ENCODE measurements at places on chromosomes 7 and 10.
A peak's percentile ranks its signal among the peaks of the same experiment; 100 is the strongest.

DNA sequence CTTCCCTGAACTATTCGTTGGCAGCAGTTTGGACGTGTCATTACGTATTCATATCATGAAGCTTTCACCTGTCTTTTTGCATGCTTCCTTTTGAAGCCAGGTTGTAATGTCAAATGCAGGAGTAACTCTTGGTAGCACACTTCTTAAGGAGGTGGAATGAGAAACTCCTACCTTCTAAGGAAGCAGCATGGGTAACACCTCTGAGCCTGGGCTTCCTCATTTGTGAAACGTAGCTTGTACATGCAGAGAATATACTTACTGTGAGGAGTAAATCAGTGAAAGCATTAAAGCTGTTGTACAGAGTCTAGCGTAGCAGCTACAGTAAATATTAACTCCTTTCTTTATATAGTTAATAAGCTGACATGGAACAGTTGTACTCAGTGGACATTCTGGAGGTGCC, 21.1 kb downstream of the CUL1 start:
- no peak for DNase-seq

- no peak for DNase-seq
Measured at GRCh38 chr10:131090761-131091661, 220.5 kb downstream of the TCERG1L start.

GRCh38 chr10:128713471-128713870, 587.2 kb upstream of the MKI67 start:
- DNase-seq, result no peak

DNA sequence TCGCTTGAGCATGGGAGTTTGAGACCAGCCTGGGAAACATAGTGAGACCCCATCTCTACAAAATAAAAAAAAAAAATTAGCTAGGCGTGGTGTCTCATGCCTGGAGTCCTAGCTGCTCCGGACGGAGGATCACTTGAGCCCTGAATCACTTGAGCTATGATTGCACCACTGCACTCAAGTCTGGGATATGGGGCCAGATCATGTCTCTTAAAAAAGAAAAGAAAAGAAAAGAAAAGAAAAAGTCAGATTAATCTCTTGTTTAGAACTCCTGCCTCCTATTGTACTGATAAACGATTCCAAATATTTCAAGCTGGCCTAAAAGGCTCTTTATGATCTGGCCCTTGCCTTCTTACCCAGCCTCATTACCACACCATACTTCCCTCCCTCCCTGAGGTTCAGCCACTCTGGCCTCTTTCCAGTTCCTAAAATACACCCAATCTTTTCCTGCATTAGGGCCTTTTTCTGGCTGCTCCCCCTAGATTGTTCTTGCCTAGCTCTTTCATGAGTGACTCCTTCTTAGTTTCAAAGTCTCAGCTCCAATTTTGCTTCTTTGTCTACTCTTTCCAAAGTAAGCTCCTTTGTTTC, 41.7 kb downstream of the VCL start:
- DNase-seq, result peak; percentile 43

DNA sequence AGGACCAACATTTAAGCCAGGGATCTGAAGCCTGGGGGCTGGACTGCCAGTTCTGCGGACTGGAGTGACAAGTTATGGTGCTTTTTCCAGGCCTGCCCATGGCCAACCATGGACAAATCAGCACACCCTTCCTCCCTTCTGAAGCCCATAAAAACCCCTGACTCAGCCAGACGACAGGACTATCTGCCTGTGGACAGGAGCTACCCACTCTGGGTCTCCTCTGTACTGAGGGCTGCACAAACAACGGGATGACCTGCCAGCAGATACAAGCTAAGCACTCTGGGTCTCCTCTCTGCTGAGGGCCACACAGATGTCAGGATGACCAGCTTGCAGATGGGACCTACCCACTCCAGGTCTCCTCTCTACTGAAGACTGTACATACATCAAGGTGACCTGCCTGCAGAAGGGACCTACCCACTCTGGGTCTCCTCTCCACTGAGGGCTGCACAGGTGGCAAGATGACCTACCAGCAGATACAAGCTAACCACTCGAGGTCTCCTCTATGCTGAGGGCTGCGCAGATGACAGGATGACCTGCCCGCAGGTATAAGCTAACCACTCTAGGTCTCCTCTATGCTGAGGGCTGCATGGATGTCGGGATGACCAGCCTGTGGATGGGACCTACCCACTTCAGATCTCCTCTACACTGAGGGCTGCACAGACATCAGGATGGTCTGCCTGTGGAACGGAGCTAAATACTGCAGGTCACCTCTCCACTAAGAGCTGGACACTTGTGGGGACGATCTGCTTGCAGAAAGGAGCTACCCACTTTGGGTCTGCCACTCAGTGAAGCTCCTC, 110.1 kb upstream of the GPR22 start:
- no peak for DNase-seq

GRCh38 chr10:29658984-29659965, 24.5 kb upstream of the SVIL start:
- DNase-seq, result peak; percentile 92

DNA sequence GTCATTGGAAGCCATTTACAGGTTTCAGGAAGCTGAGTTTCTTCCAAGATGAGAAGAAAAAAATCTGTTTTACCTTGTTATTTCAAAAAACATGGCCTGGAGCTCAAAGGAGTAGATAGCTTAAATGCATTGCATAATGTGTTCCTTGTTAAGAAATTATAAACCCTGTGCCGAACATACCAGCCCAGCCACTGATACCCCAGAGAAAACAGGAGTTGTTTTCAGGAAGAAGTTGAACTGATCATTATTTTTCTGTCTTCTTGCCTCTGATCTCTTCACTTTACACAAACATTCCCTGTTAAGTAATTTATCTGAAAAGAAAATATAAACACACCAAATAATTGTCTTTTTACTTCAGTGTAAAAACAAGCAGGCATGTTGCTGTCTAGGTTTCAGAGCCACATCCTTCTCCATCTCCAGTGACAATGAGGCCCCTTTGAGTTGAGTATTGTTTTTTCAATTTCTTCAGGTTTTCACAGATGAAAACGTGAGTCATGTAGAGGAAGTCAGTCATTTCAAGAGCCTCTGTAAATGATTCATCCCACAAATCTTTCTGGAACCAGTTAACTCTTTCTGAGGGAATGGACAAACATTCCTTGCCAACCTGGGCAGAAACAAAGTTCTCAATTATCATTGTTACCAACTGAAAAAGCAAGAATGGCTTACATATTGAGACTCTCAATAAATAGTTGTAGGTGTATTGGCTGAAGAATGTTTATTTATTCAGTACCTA, 244.2 kb downstream of the IPMK start:
- peak; percentile 83 for DNase-seq

- no peak for DNase-seq
Measured at GRCh38 chr7:120990468-120991118, 2.1 kb downstream of the CPED1 start.

DNA sequence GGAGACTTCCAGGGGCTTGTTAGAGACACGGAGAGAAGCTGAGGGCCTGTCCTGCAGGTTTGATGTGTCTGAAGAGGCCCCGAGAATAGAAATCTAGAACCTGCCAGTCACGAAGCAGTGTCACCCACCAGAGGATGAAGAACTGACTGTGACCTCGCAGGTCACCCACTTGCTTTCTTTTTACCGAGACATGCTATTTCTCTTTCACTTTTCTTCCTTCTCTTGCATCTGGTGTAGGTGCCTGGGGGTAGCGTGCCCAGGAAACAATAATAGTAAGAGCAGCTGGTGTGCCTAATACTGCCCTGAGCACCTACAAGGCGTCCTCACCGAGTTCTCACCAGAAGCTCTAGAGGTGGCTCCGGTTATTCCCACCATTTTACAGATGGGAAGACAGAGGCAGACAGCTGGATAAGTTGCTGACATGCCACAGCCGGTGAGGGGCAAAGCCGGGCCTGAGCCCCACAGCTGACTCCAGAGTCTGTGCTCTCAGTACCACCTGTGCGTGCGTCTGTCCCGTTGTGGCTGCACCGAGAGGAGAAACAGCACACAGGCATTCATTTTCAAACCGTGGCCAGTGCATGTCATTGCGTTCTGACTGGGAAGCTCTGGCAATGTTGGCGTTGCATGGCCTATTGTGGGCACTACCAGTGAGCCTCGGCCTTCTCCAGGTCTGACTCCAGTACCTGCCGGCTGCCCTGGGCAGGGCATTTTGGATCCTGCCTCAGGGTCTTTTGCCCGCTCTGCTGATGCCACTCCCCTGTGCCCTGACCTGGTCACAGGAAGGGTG, 7.8 kb downstream of the CHST3 start:
- no peak for DNase-seq

DNA sequence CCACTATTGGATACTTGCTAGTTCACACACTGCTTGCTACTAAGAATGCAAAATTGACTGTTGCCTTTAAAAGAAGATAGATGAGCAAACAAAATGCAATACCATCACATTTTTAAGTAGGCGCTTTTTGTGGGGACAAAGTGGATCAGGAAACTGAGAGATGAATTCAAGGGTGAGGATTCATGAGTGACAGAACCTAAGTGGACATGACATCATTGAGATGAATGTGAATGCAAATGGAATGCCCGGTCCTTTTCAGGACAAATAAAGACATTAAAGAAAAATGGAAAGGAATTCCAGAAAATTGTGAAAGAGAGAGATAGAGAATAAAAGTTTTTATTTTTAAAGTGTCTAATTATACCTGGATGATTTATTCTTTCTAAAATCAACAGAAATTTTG, 106.3 kb upstream of the AKR1E2 start:
- no peak for DNase-seq

DNA sequence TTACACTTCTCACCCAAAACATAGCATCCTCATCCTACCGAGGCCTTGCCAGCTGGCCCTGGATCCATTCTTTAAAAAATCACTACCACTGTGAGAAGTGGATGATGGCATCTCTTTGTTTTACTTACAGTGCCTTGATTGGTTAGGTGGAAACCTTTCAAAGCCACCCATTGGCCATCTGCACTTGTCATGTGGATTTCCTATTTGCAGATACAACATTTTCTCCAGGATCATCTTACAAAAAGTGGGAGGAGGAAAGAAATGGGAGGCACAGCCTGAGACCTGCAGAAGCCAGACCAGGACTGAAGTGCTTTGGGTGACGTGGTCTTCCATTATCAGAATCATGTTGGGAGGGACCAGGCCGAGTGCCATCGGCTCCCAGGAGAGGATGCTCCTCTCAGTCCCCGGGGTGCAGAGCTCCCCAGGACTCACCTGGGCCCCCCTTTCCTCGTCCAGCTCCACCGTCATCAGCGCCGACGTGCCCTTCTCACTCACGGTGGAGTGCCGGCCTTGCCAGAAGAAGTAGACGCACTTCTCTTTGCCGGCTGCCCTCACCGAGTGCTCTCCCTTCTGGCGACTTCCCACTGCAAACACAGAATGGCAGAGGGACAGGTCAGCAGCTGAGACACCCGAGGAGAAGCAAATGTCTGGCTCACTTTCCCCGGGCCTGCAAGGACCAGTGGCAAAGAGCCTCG, 161.2 kb downstream of the SVIL start:
- DNase-seq, result no peak

DNA sequence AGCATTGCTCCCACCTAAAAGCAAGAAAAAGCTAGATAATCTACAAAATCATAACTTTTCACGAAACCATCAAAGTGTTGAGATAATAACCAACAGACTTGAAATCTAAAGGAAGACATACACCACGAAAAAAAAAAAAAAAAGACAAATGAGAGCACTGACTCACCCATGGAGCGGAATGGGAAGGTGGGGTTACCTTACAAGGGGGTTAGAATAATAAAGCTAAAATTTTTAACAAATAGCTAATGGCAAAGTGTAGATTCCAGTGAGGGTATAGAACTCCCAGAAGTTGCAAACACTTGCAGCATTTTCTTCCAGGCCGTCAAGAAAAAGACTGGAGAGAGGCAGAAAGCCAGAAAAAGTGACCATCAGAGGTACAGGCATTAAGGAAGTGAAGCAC, 27.2 kb downstream of the IPMK start:
- DNase-seq, result no peak

DNA sequence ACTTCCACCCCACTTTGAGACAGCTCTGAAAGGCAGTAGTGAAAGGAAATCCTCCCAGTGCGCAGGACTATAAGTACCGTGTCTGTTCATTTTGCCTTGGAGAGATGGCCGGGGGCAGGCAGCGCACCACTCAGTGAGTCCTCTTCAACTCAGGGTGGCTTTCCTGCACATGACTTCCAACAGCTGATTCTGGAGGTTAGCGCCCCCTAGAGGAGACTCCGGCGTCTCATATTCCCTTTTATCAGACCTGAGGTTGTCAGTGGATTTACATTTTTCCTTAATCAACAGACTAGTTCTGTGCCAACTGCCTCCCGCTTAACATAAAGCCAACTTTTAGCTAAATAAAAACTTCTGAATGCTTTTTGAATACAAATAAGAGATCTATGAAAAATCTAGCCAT, 101.0 kb downstream of the HERPUD2 start:
- DNase-seq, result no peak

GRCh38 chr10:107103174-107104025, 61.1 kb downstream of the SORCS1 start:
- no peak for DNase-seq

- no peak for DNase-seq
Measured at GRCh38 chr10:34656661-34657060, 158.4 kb downstream of the PARD3 start.

- no peak for DNase-seq
Measured at GRCh38 chr10:3235996-3236510, 63.5 kb upstream of the PITRM1 start.

GRCh38 chr7:144436500-144436899, 33.0 kb upstream of the NOBOX start:
- no peak for DNase-seq

GRCh38 chr10:77208684-77209256, 428.8 kb downstream of the KCNMA1 start:
- no peak for DNase-seq

- DNase-seq, result peak; percentile 64
Measured at GRCh38 chr10:97673736-97674525, 13.1 kb downstream of the AVPI1 start.

DNA sequence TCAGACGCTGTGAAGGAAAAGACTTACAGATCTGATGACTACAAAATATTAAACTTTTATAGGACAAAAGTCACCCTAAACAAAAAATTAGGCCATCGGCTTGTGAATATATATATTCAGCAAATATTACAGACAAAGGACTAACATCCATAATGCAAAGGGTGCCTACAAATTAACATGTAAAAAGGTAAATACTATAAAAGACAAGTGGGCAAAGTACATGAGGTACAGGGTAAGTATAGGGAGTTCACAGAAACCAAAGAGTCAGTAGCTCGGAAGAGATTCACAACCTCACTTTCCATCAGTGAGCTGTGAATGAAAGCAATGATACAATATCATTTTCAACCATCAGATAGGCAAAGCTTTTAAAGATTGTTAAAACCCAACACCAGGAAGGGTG, 16.7 kb upstream of the KLF14 start:
- DNase-seq, result no peak

- DNase-seq, result no peak
Measured at GRCh38 chr7:340979-341694, 51.2 kb downstream of the FOXL3 start.

DNA sequence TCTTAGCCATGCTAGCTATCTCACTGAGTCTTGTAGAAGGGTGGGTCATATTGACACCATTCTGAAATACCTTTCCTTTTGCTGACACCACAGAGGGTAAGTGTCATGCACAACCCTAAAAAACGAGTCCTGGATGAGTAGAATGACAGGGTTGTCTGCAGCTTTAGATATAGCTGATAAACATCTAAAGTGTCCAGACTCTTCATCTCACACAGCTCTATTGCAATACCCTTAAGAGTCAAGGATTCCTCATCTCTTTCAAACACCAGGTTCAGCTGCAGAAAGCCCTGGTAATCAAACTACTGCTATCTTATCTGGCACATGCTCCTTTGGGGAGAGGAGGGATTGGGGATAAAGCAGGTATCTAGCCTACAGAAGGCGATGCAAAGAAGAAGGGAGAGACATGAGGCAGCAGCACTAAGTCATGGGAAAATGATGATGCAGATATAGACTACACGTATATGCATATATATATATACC, 127.0 kb downstream of the ANK3 start:
- no peak for DNase-seq
